ENCODE measurements at places on chromosomes 7 and 10.

- DNase-seq: no peak
Measured at GRCh38 chr7:22895140-22895827, 72.6 kb upstream of the TOMM7 start.

GRCh38 chr7:155645662-155646061 lies 1.2 kb downstream of the RBM33 start:
- no peak for DNase-seq

DNA sequence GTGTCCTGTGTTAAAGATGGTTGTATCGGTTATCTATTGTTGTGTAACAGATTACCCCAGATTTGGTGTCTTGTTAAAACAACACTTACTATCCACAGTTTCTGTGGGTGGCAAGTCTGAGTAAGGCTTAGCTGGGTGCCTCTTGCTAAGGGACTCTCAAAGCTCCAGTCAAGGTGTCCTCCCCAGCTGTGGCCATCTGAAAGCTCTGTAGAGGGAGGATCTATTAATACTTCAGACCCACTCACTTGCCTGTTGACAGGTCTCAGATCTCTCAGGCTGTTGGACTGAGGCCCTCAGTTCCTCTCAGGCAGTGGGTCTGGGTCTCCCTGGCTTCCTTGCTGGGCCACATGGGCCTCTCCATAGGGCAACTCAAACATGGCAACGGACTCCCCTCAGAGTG lies 19.6 kb downstream of the ARID5B start:
- DNase-seq: no peak

- no peak for DNase-seq
Measured at GRCh38 chr7:142418326-142418725, 160.5 kb upstream of the PRSS58 start.

GRCh38 chr10:88946965-88947590 lies 5.5 kb downstream of the ACTA2 start:
- DNase-seq: no peak

GRCh38 chr7:132456418-132456817 lies 119.9 kb downstream of the PLXNA4 start:
- no peak for DNase-seq

GRCh38 chr10:30928742-30929141 lies 102.9 kb downstream of the ZNF438 start:
- DNase-seq: no peak

GRCh38 chr10:132133005-132133404 lies 53.7 kb upstream of the DPYSL4 start:
- DNase-seq: no peak

GRCh38 chr7:23208316-23208715 lies 26.5 kb downstream of the NUP42 start:
- no peak for DNase-seq

DNA sequence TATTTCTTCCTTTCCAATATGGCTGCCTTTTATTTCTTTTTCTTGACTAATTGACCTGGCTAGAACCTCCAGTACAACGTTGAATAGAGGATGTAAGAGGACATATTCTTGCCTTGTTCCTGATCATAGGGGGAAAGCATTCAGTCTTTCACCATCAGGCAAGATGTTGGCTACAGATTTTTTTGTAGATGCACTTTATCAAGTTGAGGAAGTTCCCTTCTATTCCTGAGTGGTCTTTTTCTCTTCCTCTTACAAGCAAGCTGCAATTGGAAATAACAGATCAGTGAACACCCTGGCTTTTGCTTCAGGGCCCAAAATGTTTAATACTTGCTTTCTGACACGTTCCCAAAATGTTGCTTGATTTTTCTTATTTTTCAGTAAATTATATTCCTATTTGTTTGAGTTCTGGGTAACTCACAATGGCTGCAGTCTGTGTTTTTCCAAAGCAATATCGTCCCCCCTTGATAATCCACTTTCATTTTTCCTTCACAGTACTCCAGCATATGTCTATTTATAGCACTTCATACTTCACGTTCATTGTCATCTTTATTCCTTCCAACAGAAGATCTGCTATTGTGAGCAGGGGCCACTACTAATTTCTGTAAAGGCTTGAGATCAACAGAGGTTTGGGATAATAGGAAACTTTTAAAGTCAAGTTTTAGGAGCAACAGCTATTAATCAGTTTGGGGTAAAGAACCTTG lies 11.7 kb downstream of the CPEB3 start:
- DNase-seq: no peak

- no peak for DNase-seq
Measured at GRCh38 chr10:125081931-125082330, 78.4 kb downstream of the CTBP2 start.

DNA sequence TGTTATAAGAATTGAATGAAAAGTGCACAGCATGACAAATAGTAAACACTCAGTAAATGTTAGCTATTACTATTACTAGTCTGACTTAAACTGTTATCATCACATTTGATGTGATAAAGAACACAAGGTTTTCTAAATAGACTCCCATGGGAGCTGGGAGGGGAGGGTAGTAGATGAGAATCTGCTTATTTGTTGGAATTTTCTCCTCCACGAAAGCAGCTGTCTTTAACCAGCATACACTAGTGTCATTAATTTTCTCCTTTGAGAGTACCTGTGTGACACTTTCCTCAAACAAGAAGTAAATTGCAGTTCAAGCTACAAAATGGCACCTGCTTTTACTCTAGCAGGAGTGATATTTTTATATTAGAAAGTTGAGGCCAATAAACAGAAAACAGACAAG lies 200.1 kb downstream of the SKAP2 start:
- no peak for DNase-seq

GRCh38 chr7:22610951-22611757 lies 111.2 kb upstream of the STEAP1B start:
- DNase-seq: no peak

DNA sequence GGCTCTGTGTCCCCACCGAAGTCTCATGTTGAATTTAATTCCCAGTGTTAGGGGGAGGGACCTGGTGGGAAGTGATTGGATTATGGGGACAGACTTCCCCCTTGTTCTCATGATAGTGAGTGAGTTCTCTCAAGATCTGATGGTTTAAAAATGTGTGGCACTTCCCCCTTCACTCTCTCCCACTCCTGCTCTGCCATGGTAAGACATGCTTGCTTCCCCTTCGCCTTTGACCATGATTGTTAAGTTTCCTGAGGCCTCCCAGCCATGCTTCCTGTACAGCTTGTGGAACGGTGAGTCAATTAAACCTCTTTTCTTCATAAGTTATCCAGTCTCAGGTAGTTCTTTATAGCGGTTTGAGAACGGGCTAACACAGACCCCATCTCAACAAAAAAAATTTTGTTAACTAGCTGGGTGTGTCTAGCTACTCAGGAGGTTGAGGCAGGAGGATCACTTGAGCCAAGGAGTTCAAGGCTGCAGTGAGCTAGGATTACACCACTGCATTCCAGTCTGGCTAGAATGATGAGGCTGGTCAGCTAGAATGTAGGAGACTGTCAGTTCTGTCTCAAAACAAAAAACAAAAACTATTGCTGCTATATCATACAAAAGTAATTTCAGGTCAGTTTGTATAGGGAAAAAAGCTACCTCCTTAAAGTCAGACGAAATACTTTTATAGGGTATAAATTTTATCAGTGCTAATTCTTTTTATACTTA lies 57.7 kb downstream of the ATAD1 start:
- no peak for DNase-seq

DNA sequence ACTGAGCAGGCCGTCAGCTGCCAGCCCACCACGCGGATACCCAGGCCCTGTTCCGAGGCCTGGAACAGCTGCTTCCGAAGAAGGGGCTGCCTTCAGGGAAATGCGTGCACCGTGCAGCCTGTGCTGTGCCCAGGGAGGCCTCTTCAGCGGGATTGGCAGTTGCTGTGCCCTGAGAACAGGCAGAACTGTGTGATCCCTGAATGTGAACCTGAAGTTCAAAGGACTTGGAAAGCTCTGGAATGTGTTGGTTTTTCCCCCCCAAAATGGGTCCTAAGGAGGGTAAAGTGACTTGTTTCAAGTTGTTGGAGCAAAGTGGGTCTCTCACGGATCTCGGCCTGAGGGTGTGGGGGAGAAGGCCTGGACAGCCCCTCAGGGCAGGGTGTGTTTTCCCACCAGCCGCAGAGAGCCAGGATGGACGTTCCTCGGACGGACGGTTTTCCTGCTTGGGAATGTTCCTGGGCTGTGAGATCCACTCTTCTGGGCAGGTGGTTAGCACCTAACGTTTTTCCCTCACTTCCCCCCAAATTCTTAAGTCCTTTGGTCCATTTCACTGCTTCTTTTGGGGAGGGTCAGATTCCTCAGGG lies 2.1 kb downstream of the SPRN start:
- DNase-seq: no peak
